ENCODE measurements at places on chromosomes 7 and 10. TPM values are rescaled to one million over a fixed set of nuclear protein-coding genes. Genes with fewer than 3 reads are reported as not detected.

- DNase-seq, result no peak
These were observed 195.8 kb upstream of the NEBL start for GRCh38 chr10:21092683-21093524.

Gene OPALIN
- total RNA-seq, result not detected

Gene ALOX5
- total RNA-seq, result 1.9 TPM

- DNase-seq, result no peak
These were observed 4.1 kb upstream of the PRSS1 start for GRCh38 chr7:142745091-142745635.

GRCh38 chr7:111159426-111159825, 68.5 kb downstream of the LRRN3 start:
- DNase-seq, result no peak

- DNase-seq, result no peak
These were observed 81.1 kb upstream of the TMEM72 start for GRCh38 chr10:44830022-44830421.

DNA sequence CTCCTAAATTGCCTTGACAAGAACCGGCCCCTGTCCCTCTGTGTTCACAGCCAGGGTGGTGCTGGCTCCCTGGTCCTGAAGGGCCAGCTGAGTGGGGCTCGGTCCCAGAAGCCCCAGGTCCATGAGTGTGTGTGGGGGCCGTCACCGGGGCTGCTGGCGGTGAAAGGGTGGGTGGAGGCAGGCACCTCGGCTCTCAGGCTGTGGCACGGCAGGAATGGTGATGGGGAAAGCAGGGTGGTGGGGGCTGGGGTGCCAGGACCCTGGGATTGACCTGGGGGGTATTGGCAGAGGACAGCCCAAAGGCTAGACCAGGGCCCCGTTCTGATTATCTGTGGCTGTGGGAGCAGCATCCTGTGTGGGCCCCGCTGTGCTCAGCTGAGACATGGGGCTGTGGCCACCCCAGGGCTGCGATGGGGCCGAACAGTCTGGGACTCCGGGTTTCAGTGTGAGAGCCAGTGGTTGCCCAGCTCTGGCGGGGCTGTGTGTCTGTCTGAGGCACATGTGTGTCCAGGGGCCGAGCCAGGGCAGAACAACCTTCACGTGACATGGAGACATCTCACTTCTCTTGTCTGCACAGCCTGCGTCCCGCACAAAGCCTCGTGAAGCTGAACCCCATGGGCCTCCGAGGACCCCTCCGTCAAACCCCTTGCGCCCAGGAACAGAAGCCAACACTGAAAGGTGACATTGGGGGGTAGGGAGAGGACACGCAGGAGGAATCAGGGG, 144.2 kb downstream of the ELFN1 start:
- no peak for DNase-seq

- no peak for DNase-seq
These were observed 89.0 kb downstream of the JMJD1C start for GRCh38 chr10:63376560-63377304.

DNA sequence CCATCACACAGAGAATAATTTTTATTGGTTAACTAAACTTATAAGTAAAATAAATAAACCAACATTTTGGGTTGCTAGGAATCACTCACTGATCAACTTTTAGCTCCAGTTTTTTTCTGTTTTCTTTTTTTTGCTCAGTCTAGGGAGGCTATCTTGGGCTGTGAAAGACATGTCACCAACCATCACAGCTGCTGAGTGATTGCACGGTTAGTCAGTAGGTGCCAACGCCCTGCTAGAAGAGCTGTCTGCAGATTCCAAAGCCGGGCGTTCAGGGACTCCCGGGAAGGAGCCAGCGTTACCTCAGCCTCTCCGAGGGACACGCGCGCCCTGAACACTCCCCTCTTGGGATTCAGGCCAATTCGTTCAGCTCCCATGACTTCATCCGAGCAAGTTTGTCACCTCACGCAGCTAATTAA, 604 bp upstream of the STAM start:
- peak; percentile 30 for DNase-seq

Gene PON1
- total RNA-seq, result 2.3 TPM

GRCh38 chr7:84686373-84686772, 491.8 kb upstream of the SEMA3A start:
- no peak for DNase-seq

DNA sequence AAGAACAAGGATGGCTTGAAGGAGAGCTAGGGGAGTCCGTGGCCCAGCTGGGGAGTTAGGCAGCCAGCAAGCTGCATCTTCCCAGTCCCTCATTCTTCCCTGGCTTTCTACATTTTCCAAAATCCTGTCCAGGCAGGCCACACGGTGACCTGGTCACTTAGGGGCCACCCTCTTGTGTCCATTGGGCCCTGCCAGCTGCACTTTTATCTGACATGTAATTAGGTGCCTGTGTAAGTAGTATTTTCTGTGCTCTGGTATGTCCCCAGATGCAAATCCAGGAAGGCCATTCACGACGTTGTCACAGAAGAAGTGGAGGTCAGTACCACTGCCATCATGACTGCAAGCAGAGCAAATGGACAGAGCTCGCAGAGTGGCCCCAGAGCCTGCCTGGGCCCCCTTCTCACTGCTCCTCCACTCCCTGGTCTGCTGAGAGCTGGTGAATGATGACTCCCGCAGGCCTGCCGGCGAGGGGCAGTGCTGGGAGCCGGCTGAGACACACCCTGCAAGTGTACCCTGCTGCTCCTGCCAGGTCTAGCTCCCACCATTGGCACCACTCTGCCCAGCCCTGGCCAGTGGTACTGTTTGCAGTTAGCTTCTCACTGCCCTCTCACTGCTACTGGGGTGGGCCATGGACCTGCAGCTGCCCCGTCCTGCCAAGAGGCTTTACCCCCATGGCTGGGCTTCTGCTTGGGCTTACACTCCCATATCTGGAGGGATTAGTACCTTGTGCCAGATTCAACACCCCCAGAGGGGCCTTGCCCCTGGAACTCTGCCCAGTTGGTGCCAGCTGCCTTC, 98.2 kb downstream of the GLRX3 start:
- DNase-seq, result no peak

DNA sequence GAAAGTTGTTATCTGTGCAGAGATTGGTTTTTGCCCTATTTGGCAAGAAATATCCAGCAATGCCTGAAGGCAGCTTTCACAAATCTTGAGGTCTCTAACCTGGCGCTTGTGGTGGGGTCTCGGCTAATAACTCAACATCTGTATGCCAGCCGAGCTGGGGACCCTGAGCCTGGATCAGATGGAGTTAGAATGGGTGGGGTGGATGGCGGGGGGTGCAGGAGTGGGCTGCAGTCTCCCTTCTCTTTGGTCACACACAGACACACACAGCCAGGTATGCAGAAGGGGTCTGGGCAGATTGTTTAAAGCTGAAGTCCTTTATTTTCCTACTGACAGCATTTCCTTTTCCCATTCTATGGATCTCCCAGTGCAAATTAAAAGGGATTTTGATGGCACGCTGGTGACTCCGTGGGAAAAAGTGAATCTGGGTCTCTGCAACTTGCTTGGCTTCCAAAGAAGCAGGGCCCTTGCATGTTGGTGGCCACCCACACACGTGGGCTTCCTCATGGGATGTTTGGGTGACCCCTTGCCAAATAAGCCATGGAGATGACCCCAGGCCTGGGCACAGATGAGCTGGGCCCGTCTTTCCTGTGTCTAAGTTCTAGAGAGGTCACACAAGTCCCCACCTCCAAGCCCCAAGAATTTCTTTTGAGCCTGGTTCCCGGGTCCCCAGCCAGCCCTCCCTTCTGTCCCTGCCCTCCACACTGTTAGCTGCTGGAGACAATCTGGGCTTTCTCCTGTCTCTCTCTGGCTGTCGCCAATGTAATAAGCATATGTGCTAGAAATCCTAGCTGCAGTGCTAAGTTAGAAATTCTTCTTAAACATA, 39.9 kb upstream of the EMX2 start:
- DNase-seq, result no peak

- no peak for DNase-seq
These were observed 20.4 kb upstream of the GOT1 start for GRCh38 chr10:99450624-99451498.

- no peak for DNase-seq
These were observed 179.8 kb upstream of the ASAH2 start for GRCh38 chr10:50431133-50431532.

GRCh38 chr10:114223066-114223465, 16.0 kb upstream of the VWA2 start:
- DNase-seq, result no peak

GRCh38 chr7:137577184-137577583, 233.7 kb upstream of the PTN start:
- DNase-seq, result no peak

- DNase-seq, result no peak
These were observed 17.1 kb downstream of the MBL2 start for GRCh38 chr10:52755297-52756062.

DNA sequence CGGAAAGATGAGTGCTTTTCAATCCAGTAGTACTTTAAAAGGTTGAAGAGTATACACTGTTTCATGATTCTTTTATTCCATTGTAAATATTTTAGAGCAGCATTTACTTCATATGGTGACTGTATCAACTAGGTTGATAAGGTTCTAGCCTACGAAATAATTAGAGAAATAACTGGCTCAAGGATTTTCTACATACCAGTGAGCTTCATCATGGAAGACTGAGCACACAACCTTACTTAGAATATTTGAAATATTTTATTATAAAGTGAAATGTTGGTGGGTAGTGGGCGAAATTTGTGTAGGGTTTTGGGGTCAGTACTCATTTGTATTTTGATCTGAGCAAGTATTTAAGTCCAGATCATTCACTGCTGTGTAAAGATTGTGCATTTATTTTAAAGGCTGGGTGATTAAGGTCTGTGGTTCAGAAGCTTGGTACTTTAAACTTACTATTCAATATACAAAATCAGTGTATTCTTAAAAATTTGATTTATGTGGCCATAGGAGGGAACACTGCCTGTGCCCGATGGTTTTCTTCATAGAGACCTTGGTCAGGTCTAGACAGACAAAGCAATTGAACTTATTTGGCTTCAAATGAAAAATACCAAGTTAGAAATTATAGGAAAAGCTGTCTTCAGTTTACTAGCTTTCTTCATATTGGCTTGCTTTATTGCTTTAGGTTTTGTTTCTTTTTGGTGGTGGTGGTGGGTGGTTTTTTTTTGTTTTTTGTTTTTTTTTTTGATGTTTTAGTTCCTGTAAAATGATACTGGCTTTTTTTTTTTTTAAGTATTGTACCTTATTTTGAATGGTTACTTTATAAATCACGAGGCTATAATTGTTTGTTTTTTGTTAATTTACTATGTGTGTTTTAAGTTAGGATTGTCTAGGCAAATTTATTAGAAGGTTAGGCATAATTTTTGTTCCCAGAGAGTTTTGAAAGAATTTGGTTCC, 3.0 kb downstream of the KMT2E start:
- no peak for DNase-seq

- DNase-seq, result no peak
These were observed 21.3 kb upstream of the KPNA7 start for GRCh38 chr7:99229234-99229633.

DNA sequence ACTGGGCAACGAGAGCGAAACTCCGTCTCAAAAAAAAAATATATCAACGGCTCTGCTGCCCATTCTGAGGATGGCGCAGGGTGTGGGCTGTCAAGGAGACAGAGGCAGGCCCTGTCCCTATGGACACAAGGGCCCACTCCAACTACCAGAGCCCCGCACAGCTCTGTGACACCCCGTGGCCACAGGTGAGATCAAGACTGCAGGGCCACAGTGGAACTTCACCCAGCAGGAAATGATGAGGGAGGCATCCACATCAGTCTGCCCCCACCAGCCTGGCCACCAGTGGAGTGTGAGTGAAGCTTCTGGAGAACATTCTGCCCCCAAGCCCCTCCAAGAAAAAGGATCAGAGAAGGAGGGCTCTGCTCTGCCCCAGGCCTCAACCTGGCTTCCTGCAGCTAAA, 136.7 kb downstream of the DLG5 start:
- no peak for DNase-seq

DNA sequence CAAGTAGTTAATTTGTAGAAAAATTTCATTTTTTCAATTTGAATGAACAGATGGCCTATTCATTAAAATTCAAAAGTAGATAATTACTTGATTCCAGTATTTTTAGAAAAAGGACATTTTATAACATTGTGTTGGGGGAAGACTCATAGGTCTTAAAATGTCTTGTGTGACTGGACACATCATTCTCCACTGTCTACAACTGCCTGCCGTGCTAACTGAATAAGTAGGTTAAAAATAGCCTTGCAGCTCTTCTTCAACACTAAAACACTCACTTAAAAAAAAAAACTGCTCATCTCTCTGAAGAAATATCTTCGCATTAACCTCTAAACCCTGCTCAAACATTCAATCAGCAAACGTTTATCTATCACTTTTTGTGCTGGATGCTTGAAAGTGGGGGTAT, 253.8 kb downstream of the CSTF2T start:
- DNase-seq, result no peak

- no peak for DNase-seq
These were observed 10.8 kb downstream of the ERLIN1 start for GRCh38 chr10:100174699-100175677.

GRCh38 chr10:29730969-29731368, 96.2 kb upstream of the SVIL start:
- DNase-seq, result no peak

Gene SPRN
- total RNA-seq, result 0.12 TPM

Gene SAP25
- total RNA-seq, result 8.1 TPM

DNA sequence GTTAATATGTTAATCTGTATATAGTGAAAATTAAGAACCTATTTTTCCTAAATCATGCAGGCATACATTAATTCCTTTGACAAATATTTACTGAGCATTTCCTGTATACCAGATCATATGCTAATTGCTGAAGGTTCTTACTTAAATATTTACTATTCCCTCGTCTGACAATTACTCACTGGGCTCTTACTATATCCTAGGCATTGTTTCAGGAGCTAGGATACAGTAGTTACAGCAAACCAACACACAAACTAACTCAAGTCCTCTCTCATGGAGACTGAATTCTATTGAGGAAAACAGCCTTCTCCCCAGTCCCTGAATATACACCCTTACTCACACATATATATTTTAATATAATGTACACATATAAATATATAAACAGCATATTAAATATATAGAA, 786.0 kb downstream of the NRG3 start:
- no peak for DNase-seq

Gene GARS1
- 141 TPM for total RNA-seq

DNA sequence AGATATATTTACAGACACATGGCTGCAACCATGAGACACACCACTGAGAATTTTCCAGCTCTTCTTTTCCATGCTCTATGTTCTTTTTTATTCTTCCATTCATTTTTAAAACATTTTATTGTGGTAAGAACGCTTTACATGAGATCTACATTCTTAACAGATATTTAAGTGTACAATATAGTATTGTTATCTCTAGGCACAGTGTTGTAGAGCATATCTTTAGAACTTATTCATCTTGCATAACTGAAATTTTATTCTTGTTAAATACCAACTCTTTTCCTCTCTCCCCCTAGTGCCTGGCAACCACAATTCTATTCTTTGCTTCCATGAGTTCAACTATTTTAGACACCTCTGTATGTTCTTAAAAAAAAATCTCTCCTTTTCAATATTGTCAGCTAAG, 67.1 kb upstream of the HABP2 start:
- DNase-seq, result no peak
